NCI-H1436 (cell line): ENCODE measurements at places on chromosomes 2 and 18.

- no peak for DNase-seq
Observed at GRCh38 chr2:58757971-58758370, 516.8 kb upstream of the FANCL start.

DNA sequence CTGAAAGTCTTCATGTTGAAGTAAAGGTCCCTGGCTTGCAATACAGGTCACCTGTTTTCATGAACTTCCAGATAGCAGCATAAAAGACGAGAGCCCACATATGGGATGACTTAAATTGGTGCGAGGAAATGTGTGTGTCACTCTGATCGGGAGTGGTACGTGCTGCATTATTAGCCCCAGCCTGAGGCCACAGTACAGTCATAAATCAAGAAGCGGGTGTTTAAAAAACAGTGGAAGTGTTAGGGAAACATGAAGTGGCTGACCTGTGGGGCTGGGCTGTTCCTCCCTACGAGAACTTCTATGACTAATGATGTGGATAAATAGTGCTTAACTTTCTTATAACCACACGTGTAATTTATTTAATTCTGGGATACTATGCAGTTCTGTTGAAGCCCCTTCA, 24.4 kb downstream of the RDH14 start:
- no peak for DNase-seq

DNA sequence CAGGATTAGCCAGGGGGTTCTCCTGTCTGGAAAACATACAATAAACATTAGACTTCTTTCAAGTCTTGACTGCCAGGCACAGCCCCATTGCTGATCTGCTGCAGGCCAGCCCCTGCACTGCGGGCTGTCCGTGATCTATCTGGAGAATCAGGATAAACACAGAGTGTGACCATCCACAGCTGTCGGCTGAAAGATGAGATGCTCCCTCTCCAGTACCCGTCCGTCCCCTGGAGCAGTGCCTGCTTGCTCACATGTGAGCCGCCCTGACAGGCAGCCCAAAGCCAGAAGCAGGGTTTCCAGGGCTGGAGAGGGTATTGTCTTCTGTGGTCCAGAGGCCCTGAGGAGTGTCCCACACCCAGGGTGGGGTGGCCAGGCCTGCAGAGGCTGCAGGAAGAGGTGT, 46.1 kb upstream of the FOSL2 start:
- DNase-seq, result no peak

DNA sequence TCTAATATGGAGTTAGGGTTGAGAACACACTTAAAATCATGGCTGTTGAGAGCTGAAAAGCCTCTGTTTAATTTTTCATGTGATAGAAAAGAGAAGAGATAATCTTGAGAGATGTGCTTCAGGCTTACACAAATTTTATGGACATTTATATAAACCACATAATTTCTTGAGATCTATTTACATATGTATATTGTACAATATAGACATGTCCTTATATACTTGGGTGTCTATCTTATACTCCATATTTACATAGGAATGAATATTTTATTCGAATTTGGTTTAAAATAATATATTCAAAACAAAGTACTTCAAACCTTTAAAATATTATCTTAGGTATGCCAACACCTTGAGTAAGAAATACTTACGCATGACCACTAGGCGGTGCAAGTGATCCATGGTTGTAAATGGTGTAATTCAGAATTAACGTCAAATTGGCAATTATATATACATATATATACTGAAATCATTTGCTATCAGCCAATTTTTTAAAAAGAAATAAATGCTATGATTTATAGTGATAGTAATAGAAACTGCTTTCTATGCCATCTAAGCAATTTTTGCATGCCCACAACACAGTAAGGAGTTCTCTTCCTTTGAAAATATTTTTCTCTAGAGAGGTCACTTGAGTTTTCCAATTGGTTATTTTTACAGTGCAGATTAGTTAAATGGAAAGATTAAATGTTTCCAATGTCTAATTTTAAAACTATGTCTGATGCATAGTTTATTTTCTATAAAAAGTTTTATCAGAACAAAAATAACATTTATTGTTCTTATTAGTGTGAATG, 37.6 kb upstream of the SPAG16 start:
- DNase-seq, result peak; percentile 42

DNA sequence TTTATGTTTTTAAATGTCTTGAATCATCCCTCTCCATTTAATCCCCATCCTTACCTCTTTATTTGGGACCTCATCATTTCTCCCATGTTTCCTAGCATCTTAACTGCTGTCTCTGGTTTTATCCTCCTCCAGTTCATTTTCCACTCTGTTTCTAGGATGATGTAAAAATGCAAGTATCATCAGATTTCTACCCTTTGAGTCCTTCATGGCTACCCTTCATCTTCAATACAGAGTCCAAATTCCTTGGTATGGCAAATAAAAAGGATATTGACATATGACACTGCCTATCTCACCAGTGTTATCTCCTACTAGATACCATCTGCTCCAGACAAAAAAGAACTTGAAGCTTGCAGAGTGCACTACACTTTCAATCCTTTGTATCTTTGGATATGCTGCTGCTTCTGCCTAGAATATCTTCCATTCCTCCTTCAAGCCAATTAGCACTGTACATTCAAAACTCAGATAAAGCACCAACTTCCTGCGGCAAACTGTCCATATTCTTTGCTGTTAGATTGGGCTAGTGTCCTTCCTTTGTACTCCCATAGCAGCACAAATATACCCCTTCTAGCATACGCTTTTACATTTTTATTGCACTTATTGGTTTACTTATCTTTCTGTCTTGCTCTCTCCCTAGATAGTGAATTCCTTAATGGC, 24.6 kb upstream of the TLK1 start:
- no peak for DNase-seq

- peak; percentile 21 for DNase-seq
Observed at GRCh38 chr18:76274468-76275289, 220.4 kb downstream of the ZNF516 start.

DNA sequence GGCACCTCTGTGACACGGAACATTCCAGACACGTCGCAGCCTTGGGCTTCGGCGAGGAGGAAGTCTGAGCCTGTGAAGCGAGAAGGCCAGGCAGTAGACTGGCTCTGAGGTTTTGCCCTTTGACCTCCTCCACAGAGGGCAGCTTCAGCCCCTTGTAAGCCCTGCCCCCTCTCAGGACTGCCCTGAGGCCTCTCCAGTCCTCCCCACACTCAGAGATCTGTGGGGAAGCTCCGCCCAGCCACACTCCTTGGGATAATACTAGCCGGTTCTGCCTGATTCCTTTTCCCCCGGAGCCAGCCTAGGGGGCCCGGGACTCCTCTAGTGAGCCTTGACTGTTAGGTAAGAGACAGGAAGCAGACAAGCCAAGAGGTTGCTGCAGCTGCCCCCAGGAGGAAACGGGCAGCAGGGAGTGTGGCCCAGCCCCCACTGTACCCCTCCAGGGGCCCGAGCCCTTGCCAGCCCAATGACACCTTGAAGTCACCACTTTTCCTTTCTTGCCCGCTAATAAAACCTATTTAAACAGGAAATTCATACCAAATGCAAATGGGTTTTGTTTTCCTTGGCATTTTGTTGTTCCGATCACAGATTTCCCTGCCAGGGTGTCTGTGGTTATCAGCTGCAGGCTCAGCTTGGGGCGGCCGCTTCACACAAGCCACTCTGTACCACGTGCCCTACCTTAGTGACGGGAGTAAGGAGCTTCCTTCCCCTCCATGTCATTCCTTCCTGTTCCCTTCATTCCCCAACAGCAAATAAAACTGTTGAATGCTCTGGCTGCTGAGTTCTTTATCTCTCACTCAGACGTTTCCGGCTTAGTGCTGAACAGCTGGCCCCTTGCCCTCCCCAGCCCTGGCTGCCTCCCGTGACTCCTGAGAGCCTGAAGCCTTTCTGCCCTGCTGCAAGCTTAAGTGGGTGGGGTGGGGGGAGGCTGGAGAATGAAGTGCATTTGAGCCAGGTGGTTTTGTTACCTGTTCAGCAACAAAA, 124.7 kb downstream of the CABLES1 start:
- DNase-seq, result no peak
